Cardiac fibroblast (primary cell): ENCODE measurements at places on chromosomes 6 and 20.

GRCh38 chr6:166439366-166440091 lies 56.8 kb upstream of the MPC1 start:
- DNase-seq, result no peak

DNA sequence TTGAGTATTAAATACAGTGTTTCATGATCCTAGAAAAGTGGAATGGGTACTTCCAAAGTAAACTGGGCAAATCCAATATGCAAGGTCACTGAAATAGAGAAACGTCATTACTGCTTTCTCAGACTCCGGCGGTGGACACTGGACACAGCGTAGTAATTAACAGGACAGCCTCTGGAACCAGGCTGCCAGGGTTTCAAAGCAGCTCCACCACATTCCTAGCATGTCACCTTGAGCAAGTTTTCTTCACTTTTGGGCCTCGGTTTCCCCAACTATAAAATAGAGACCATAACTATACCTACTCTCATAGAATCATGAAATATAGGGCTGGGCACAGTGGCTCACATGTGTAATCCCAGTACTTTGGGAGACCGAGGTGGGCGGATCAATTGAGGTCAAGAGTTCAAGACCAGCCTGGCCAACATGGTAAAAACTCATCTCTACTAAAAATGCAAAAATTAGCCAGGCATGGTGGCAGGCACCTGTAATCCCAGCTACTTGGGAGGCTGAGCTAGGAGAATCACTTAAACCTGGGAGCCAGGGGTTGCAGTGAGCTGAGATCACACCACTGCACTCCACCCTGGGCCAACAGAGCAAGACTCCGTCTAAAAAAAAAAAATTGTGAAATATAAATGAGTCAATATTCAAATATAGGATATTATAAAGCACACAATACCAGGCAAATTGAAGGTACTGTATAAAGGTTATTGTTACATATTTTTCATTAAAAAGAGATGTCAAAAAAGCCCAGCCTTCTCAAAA lies 24.9 kb downstream of the ARHGAP18 start:
- DNase-seq, result no peak

GRCh38 chr20:51660672-51661608 lies 107.2 kb downstream of the ATP9A start:
- DNase-seq, result peak; percentile 78

DNA sequence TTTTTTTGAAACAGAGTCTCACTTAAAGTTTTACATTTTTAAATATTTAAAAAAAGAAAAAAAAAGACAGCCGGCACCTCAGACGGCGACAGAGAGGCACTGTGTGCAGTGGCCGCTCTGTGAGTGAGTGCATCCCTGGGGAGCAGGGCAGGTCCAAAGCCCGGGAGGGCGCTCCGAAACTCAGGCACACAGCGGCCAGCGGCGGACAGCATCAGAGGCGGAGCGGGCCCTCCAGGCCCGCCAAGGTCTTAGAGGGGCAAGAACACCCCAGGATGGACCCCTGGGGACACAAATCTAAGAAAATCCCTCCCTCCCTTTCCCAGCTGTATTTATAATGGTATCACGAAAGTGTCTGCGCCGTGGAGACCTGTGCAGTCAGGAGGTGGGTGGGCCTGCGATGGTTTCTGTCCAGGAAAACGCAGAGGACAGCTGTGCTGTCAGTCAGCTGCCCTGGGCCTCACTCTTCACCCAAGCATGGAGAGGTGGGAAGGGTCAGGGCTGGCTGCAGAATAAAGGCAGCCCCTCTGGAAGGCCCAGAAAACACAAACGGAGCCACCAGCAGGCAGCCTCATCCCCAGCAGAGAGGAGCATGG lies 43.8 kb downstream of the TAF4 start:
- DNase-seq, result no peak

- no peak for DNase-seq
These were observed 139.9 kb downstream of the GRM4 start for GRCh38 chr6:34005901-34006531.

DNA sequence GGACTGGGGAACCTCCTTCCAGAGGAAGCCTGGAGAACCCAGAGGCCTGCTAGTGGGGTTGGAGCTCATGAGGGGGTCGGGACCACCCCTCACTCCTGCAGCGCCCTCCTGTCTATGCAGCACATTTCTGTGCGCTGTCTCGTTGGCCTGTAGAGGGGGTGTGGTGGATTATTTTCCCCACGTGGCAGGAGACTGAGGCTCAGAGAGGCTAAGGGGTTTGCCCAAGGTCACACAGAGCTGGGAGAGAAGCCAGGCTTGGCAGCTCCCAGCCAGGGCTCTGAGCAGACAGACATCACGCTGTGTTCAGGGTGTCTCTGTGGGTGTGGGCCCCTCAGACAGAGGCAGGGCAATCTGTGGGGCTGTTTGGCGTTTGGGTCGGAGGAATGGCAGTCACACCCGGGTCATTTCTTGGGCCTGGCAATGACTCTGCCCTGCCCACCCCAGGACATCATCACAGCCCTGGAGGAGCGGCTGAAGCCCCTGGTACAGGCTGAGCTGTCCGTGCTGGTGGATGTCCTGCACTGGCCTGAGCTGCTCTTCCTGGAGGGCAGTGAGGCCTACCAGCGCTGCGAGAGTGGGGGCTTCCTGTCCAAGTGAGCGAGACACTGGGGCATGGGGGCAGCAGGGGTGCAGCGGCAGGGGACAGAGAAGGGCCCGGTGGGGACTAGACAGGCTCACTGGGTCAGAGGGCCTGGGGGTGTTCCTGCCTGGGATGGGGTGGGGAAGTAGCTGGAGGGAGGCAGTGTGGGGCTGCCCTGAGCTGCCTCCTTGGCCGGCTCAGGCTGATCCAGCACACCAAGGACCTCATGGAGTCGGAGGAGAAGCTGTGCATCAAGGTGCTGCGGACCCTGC lies 27.7 kb downstream of the UQCC2 start:
- no peak for DNase-seq

DNA sequence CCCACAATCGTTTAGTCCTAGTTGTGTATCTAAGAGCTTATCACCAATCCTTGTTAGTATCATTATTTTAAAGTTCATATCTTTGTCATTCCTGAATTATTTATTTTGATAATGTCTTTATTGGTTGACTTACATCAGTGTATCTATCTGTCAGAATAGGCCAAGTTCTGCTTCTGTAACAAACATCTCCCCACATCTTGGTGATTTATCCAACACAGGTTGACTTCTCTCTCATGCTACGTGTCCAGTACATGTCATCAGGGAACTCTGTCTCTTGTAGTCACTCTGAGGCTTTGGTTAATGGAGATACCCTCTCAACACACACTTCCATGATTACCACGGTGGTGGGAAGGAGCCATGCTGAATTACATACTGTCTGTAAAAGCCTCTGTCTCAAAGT lies 38.4 kb downstream of the BANF2 start:
- DNase-seq, result no peak

DNA sequence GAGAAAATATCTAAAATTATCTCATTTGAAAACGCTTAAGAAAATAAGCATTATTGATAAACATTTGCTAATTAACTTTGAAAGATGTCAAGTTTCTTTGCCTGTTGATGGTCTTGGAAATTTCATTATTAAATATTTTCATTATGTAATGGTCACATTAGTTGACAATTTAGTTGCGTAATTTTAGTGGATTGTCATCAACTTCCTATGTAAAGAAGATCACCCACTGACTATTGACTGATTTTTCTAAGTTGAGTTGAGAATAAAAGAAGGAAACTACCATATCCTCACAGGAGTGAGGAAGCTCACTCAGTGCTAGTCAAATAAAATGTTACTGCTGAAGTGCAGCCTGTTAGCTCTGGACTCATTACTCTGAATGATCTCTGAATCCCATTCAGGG lies 79.9 kb upstream of the LY86 start:
- DNase-seq, result no peak

- no peak for DNase-seq
These were observed 129.6 kb downstream of the CD24 start for GRCh38 chr6:106844930-106845329.

DNA sequence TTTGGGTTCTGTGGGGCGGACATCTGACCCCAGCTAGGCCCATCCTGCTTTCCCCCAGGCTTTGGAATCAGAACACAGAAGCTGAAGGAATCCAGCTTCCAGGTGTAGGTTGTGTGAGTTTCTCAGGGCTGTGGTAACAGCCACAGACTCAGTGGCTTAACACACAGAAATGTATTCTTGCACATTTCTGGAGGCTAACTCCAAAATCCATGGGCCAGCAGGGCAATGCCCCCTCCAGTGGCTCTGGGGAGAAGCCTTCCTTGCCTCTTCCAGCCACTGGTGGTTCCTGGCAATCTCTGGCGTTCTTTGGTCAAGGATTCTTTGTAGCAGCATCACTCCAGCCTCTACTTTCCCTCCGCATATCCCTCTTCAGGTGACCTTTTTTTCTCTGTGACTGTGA lies 1.3 kb upstream of the EMILIN3 start:
- no peak for DNase-seq

DNA sequence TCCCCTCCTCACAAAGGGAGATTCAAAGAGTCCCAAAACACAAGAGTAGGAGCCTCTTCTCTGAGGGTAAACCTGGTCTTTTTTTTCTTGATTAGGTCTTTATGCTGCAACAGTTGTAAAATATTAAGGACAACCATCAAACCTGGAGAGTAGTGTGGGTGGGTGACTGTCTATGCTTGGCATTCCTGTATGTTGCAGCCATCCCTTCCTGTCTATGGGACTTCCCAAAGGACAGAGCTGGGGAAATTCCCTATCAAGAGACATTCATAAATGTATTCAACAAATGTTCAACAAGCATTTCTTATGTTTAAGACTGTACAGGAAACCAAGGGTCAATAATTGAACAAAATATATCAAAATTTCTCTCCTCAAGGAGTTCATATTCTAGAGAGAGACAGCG lies 5.5 kb downstream of the BTN2A2 start:
- no peak for DNase-seq

- no peak for DNase-seq
These were observed 138.2 kb upstream of the DTNBP1 start for GRCh38 chr6:15800841-15801617.

- DNase-seq, result no peak
These were observed 45.9 kb upstream of the PLN start for GRCh38 chr6:118502169-118502568.

GRCh38 chr6:69771158-69771906 lies 25.5 kb downstream of the LMBRD1 start:
- DNase-seq, result peak; percentile 31

GRCh38 chr20:38599410-38599882 lies 2.2 kb upstream of the ARHGAP40 start:
- peak; percentile 48 for DNase-seq

GRCh38 chr6:95545226-95545625 lies 32.1 kb upstream of the MANEA start:
- DNase-seq, result peak; percentile 57

DNA sequence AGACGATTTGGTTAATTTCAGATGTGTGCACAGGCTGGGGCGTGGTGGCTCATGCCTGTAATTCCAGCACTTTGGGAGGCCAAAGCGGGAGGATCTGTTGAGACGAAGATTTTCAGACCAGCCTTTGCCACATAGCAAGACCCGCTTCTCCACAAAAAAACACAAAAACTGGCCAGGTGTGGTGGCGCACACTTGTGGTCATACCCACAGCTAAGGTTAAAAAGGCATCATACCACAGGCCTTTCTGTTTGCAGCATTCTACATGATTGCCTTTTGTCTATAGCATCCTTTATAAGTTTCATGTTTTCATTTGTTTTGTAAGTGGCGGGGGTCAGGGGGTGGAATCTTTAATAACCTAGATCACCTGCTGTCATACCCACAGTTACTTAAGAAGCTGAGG lies 239.9 kb upstream of the NOX3 start:
- no peak for DNase-seq
